Calu3 (cell line): ENCODE measurements at places on chromosomes 2 and 18.
A peak's percentile ranks its signal among the peaks of the same experiment; 100 is the strongest.

- no peak for DNase-seq
Measured at GRCh38 chr18:26495287-26495686, 53.1 kb downstream of the KCTD1 start.

DNA sequence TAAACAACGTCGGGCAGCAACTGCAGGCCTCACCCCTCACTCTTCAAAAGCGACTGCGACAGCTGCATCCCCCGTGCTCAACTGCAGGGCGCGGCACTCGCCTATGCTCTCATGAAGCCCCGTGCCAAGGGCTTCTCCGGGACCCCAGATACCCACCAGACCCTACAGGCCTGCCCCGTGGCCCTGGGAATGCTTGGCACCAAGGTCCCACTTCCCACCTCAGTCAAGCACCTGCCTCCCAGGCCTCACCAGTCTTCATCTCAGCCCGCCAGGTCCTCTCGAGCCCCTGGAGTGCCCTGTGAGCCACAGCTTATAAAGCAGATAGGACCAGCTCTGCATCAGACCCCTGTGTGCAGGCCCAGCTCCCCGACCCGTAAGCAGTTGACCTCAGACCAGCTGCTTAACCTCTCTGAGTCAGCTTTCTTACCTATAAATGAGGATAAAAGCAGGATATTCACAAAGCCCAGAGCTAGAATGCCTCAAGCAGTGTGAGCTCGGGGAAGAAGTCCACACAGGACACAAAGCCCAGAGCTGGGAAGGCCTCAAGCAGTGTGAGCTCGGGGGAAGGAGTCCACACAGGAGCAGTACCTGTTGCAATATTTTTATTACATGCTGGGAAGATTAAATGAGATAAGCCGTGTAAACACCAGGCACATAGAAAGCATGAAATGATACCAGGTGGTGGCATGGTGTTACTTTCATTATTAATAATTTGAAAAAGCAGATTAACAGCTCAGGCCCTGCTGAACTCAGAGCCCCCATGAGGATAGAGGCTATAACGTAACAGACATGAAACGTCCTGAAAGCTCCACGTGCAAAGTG, 96.9 kb downstream of the HDAC4 start:
- no peak for DNase-seq

GRCh38 chr2:188916736-188917135, 57.4 kb upstream of the COL3A1 start:
- no peak for DNase-seq

DNA sequence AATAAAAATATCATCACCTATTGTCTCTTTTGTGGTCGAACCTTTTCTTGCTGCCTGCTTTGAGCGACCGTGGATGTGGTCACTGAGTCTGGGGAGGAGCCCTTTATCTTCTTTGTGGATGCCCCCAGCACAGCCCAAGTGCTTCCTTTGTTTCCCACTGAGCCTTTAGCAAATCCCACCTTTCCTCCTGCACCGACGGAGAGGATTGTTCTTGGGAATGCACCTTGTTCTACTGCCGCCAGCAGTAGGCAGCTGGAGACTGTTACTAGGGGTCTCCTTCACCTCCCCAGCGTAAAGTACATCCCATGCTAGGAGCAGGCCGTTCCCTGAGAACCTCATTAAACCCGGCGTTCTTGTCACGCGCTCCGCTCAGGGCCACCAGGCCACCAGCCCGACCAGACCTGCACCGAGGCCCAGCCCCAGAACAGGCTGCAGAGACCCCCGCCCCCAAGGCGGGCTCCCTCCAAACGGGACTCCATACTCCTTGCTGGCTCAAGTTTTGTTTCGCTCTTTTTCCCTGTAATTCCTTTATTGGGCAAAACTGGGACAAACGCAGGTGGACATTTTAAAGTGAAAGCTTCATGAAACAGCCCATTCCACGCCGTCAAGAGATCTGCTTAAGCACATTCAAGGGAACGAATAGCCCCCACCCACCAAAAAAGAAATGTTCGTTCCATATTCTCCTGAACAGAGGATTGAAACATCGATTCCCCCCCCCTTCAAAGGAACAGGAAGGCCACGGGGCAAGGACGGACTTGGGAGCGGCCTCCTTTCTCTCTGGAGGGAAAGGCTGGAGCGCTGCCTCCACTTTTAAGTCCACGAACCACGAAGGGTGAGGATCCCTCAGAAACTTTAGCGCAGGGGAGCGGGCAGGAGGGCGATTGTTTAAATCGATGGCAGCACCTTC, 1.1 kb upstream of the MAT2A start:
- peak; percentile 58 for DNase-seq

DNA sequence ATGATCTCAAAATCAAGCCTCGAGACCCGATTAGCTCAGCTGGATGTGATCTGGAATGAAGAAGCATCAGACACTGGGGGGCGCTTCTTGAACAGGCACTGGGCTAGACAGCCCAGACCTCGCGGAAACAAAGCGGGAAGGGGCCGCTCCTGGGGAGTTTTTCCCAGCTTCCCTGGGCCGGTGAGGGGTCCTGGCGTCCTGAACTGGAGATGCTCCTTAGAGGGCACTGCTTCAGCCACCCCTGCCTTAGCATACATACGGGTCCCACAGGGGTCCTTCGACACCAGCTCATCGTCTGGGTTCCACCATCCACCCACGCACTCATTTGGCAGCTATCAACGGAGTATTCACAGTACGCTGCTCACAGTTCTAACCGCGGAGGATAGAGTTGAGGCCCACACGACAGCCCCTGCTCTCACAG, 146.7 kb downstream of the TSN start:
- no peak for DNase-seq

DNA sequence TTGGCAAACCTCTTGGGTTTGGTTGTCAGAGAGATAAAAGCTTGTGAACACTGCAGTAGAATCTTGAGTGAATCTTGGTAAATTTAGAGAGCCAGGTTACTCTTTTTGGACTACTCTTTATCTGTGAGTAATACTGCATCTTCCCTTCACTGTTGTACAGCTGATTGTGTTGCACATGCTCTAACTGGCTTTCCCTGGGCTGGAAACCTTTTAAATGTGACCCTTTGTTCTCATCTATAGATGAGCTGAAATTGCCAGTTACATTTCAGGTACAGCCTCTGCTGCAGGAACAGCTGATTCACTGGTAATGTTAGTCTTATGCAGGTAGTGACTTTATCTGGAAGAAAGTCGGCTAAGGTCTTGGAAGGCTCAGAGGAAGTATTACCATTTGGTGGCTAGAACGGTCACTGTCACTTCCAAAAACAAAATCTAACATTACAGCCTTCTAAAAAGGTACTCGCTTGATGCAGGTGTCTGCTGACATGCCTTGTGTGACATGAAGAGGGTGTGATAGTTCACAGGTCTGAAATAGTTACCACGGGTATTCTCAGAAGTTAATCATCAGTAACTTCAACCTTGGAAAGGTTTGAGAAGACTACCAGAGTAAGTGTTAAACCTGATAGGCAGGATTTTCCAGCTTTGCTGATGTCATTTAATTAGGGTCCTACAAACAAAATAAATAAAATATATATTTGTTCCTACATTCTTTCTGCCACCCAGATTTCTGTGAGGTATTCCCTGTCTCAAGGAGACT, 851.1 kb downstream of the SLC4A3 start:
- peak; percentile 15 for DNase-seq

- no peak for DNase-seq
Measured at GRCh38 chr2:607172-607571, 70.0 kb downstream of the TMEM18 start.

DNA sequence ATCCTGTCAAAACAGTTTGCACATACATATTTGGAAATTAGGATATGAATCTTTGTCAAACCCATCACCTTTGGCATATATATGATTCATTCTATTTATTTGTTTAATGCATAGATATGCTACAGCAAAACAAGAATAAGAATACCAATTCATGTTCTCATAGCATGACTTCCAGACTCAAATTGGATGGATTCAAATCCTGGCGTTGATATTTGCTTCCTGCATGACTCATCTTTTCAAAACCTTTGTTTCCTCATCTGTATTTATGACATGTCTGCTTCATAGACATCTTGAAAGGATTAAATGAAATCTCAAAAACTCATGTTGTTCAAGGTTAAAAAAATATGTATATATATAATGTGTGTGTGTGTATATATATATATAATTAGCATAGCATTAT, 261.3 kb downstream of the MBD5 start:
- no peak for DNase-seq

- no peak for DNase-seq
Measured at GRCh38 chr2:74458938-74459363, 713 bp downstream of the WBP1 start.

DNA sequence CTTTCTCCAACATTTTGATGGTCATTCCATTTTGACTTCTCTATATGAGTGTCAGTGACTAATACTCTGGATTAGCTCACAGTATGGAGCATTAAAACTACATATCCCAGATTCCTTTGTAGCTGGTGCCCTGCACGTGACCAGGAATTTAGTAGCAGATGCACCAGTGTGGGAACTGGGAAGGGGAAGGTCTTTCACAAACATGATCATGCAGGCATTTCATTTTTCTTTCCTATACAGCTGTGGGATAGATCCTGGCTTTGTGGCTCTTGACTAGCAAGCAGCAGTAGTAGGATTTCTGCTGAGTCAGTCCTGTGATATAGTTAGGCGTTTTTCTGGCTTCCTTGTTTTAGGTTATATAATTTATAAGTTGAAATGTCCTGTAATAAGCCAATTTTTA, 971.0 kb upstream of the CDH2 start:
- DNase-seq = no peak

GRCh38 chr2:218274586-218274985, 4.3 kb downstream of the PNKD start:
- no peak for DNase-seq

GRCh38 chr2:54081574-54081973, 33.8 kb upstream of the ACYP2 start:
- DNase-seq = no peak

- no peak for DNase-seq
Measured at GRCh38 chr2:238063414-238064189, 2.8 kb downstream of the SCLY start.
